Fibroblast of skin of right quadriceps (primary cell): ENCODE measurements at places on chromosomes 5 and 9.

DNA sequence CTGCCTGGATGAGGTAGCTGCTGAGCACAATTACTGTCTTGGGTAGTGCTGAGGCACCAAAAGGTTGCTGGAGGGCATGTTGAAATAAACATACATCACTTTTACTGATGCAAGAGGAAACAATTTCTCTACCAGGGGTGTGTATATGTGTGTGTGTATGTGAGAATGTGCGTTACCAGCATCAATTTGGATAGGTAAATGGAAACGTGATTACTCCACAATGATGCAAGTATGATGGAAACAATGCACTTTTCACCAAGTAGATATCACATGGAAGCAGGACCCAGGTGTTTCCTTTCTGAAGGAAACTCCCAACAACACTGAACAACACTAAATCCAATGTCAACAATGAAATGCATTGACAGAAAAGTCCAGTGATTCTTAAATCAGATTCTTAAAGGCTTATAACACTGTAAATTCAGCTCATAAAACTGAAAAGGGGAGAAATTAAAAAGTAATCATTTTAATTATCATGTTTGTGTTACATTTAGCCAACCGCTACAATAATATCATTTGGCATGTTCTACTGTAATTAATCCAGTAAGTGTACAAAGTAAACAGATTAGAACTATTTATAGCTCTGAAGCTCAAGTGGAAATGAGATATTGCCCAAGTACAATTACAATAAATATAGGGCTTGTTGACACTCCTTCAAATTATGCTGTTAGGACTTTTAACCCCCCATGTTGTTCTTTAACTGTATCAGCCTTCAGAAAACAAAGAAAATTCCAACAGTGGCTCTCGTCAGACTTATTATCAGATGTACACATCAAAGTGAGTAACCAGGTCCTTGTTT, 25.3 kb downstream of the YIPF5 start:
- DNase-seq, result no peak

DNA sequence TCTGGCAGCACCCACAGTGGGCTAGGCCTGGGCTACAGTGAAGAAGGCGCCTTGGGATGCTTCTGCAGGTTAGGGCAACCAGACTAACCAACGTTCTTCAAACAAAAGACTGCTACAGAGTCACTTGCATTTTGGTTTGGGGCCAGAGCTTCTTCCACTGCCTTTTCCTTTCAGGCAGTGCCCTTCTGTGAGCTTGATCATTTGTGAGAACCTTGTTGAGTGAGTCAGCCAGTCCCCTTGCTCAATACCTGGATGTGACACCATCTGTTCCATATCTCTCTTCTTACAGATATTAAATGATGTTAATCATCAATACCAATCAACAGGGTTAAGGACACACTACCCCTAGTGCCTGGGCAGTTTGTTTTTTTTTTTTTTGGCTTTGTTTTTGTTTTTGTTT, 46.5 kb upstream of the VDAC1 start:
- DNase-seq, result no peak

GRCh38 chr9:96605328-96605727, 14.3 kb downstream of the CDC14B start:
- no peak for DNase-seq

GRCh38 chr5:155960177-155960576, 366.8 kb upstream of the SGCD start:
- no peak for DNase-seq

GRCh38 chr5:175246889-175247520, 197.0 kb downstream of the DRD1 start:
- no peak for DNase-seq

- DNase-seq, result no peak
These were observed 217.7 kb downstream of the C9orf50 start for GRCh38 chr9:129402931-129403778.

DNA sequence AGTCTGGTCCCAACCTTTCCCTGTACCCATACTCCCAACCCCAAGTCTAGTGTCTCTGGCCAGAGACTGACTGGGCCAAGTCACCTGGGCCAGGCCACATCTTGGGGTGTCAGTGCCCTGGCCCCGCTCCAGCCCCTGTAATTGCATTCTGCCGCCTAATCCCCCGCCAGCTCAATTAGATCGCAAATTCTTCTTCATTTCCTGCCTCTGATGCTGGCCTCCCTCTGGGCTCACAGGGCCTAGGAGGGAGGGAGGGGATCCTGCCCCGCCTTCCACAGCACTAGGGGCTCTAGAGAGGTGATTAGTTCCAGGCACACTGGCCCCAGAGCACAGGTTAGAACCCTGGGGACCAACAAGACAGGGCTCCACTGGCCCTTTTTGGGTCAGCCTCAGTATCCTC, 5.5 kb downstream of the CXXC5 start:
- no peak for DNase-seq

GRCh38 chr5:178376921-178377582, 144.4 kb upstream of the PHYKPL start:
- peak; percentile 32 for DNase-seq

DNA sequence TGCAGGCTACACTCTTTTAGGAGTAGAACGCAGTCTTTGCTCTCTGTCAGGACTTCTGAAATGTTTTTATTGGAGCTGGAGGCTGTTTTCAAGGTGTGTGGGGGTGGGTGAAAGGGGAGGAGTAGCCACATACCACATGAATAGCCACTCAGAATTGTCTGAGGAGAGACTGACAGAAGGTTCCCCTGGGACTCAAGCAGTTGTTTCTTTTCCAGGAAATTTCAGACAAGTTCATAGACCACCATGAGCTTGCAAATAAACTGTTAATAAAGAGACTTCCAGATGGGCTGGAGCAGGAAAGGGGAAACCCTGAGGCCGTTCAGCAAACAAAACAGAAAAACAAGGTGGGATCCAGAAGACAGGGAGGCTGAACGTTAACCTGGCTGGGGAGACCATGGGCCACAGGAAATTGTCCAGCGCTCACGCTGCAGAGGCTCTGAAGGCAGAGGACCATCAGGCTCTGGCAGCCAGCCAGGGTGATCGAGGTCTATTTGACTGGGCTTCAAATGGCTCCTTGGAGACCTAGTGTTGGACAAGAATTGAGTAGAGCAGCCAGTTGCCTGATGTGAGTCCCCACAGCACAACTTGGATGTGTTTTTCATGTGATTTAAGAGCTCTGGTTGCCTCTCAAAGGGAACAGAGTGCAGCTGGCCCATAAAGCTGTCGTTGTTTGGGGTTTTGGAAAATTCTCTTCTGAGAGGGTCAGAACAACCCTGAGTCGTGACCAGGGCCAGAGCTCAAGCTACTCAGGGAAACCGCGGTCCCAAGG, 159.2 kb upstream of the RAI14 start:
- DNase-seq, result peak; percentile 54

DNA sequence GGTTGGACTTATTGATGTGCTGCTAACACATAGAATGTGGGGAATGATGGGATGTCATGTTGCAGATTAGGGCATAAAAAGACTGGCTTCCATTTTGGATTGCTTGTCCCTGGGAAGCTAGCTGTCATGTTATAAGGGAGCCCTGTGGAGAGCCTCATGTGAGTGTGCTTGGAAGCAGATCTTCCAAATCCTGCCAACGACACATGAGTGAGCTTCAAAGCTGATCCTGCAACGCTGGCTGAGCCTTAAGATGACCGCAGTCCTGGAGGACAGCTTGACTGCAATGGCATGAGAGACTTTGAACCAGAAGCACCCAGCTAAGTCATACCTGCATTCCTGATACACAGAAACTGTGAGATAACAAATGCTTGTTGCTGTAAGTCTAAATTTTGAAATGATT, 63.6 kb downstream of the NRG2 start:
- DNase-seq, result no peak

GRCh38 chr5:39624268-39624886, 199.6 kb upstream of the DAB2 start:
- no peak for DNase-seq

DNA sequence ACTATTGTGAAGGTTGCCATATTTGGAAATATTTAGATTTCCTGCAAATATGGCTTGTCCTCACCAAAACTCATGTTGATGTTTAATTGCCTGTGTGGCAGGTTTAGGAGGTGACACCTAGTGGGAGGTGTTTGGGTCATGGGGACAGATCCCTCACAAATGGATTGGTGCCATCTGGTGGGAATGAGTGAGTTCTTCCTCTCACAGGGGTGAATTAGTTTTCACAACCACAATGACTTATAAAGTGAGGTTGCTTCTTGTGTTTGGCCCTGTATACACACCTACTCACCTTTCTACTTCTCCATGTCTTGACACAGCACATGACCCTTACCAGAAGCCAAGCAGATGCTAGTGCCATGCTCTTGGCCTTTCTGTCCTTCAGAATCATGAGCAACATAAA, 41.1 kb downstream of the ISOC1 start:
- DNase-seq, result no peak

- DNase-seq, result no peak
These were observed 457.3 kb downstream of the RAB3C start for GRCh38 chr5:59040024-59040803.

DNA sequence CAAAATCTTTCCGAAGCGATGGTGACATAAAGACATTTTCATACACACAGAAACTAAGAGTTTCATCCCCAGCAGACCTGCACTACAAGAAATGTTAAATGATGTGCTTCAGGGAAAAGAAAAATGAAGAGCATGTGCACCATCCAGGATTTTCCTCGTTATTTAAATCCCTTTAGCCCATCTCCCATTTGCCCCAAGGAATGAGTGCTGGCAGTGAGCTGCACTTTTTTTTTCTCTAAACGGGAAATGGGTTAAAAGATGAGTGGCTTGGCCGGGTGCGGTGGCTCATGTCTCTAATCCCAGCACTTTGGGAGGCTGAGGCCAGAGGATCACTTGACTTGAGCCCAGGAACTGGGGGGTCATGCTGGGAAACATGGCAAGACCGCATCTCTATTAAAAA, 6.8 kb upstream of the LRRC14B start:
- no peak for DNase-seq

- no peak for DNase-seq
These were observed 34.7 kb upstream of the SLC22A5 start for GRCh38 chr5:132334812-132335211.

GRCh38 chr5:157004893-157005551, 42.0 kb upstream of the TIMD4 start:
- DNase-seq, result peak; percentile 47

DNA sequence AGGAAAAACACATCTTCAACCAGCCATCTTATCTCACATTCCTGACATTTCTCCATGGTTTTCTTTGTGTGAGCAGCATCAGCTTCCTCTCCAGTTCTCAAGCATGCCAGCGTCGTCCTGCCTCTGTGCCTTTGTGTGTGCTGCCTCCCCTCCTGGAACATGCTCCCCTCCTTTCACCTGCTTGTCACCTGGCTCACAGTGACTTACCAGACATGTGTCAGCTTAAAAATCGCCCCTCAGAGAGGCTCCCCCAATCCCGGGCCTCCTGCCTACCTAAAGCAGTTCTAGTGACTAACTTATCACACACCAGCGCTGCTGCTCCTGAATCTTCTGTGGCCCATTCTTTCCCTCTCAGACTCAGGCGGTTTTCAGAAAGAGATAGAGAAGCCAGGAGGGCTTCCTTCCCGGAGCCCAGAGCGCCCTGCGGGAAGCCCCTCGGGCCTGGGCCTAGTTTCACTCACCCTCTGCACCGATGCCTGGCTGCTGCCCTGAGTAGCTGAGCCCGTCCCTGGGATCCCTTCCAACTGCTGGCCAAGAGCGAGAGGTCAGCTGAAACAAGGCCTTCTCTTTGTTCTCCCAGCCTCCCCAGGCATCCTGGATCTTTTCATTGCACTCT, 51.1 kb upstream of the MVB12B start:
- DNase-seq, result no peak

GRCh38 chr5:6248132-6248531, 130.2 kb downstream of the MED10 start:
- no peak for DNase-seq

DNA sequence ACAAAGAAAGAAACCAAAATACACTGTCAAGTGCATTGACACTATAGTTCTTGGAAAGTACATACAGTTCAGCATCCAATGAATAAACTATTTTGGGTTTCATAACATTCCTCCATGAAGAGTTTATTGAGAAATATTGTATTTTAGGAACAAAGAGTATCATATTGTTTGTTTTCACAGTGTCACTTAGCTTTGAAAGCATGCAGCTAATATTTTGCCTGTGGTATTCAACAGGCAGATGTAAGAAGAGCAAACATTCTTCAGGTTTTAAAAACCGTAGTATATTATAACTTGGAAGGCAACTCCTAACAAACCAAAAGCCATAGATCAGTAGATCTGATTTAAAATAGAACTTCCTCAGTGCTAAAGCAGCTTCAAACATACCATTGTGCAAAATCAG, 4.5 kb downstream of the PRELID2 start:
- DNase-seq, result peak; percentile 29

DNA sequence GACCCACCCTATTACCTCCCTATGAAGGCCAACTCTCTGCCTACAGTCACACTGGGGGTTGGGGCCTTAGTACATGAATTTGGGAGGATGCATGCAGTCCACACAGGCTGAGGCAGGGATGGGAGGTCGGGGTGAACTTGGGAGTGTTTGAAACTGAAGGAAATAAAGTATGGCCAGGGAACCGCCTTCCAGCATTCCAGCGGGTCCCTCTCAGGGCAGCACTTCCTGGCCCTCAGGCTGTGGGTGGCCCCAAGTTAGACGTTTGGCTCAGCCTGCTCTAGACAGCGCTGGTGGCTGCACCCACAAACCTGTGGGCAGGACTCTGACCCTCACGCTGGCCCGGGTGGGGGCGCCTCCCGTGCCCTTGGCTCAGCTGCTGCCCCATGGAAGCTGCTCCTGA, 74.3 kb downstream of the UBE2QL1 start:
- no peak for DNase-seq

DNA sequence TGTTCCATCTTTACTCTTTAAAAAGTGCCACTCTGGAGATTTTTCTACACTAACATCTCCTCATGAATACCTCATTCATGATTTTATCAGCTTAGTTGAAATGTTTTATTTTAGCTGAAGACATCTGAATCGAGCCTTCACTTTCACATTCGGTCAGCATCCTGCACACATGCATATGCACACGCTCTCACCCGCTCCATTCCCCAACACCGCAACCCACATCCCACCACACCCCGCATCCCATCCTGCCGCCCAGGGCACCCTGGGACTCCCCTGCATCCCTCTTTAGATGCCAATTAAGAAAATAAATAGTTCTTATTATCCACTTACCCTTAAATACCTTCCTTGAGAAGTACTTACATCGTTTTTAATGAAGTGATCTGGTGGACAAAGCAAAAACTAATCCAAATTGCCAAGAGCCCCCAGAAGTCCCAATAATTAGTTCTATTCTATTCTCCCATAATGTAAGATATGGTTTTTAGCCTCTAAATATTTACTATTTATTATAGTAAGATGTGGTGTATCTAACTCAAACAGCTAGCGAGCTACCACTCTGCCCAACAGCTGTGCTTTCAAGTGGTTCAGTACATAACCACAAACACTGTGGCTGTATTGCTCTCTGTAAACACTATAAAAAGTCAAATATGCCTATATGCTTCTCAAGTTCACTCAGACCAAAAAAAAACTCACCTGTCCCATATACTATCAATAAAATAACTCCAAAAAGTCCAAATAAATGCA, 38.2 kb downstream of the GZMK start:
- DNase-seq, result no peak

- no peak for DNase-seq
These were observed 29.7 kb downstream of the PPP1R2B start for GRCh38 chr5:156879665-156880285.

GRCh38 chr5:53507013-53507412, 26.6 kb downstream of the FST start:
- DNase-seq, result no peak

- no peak for DNase-seq
These were observed 102.8 kb downstream of the HMHB1 start for GRCh38 chr5:143914756-143915155.

- no peak for DNase-seq
These were observed 285.6 kb downstream of the GADD45G start for GRCh38 chr9:89890326-89890980.

GRCh38 chr5:38927470-38927869, 81.7 kb downstream of the OSMR start:
- DNase-seq, result no peak
